ENCODE measurements at places on chromosomes 7 and 10.

DNA sequence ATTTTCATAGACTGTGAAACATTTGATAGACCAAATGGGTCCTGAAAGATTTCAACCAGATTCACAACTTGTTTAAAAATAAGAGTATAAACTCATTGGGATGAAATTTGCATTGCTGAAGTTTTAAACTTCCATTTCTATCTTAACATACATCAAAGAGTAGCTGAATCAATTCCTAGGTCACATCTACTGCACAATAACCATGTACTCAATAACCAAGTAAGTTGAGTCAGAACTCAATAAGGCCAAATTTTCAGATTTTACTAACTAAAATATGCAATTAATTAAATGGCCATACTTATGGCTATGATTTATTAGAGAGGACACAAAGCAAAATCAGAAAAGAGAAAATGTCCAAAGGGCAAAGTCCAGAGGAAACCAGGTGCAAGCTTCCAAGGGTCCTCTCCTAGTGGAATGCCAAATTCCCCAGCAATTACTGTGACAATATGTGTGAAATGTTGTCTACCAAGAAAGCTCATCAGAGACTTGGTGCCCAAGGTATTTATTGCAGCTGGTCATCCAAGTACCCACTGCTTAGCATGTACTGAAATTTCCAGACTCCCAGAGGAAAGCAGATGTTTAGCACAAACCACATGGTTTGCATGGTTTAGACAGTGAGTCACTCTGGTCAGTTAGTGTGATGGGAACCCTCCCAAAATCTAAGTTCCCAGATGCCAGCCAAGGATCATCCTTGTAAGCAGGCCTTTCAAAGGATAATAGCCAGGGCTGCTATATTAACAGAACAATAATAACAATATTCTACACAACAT, 238.9 kb downstream of the IPMK start:
- no peak for DNase-seq

GRCh38 chr7:37198906-37199485, 249.7 kb downstream of the ELMO1 start:
- peak; percentile 42 for DNase-seq

- no peak for DNase-seq
Observed at GRCh38 chr7:2955269-2955668, 88.4 kb downstream of the CARD11 start.

DNA sequence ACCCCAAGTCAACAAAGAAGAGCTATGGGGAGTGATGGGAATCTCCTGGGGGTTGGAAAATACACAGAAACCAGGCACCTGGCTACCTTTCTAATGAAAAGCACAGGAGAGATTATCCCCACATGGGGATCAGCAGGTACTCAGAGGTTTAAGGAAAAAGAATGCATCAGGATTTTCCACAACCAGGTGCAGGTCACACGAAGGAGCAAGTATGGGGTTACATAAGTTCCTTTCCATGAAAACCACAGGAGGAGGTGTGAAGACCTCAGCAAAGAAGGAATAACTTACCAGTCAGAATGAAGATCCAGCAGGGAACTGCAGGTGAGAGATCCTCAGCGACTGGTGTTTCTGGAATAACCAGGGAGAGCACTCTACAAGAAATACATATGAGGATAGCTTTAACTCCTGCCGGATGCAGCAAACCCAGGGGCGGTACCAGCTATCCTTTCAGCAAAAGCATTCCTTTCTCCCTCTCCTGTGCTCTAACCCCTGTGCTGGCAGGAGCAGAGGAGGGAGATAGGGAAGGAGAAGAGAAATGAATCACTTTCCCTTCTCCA, 116.7 kb upstream of the TMEM106B start:
- DNase-seq = no peak

- no peak for DNase-seq
Observed at GRCh38 chr7:123492485-123492884, 41.9 kb downstream of the IQUB start.

DNA sequence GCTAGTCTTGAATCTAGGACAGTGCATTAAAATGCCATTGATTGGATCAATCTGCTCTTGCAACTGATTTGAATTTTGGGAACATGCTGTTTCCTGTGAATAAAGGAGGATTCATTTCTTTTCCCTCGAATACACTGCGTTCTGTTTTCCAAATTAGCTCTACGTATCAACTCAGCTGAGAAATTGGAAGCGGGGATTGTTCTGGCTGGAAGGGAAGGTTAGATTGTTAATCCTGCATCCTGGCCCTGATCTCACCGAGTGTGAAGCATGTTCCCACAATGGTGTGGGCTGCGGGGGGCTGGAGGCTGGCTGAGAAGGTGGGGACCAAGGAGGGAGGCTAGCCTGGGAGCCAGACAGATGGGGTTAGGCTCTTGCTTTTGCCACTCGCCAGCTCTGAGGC, 17.6 kb downstream of the HTRA1 start:
- no peak for DNase-seq

DNA sequence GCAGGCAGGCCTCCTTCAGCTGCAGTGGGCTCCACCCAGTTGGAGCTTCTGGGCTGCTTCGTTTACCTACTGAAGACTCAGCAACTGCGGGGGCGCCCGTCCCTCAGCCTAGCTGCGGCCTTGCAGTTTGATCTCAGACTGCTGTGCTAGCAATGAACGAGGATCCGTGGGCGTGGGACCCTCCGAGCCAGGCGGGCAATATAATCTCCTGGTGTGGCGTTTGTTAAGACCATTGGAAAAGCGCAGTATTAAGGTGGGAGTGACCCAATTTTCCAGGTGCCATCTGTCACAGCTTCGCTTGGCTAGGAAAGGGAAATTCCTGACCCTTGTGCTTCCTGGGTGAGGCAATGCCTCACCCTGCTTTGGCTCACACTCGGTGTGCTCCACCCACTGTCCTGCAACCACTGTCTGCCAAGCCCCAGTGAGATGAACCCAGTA, 159.2 kb upstream of the FOXP2 start:
- DNase-seq = no peak

GRCh38 chr7:11231190-11231589, 257.5 kb downstream of the PHF14 start:
- no peak for DNase-seq

DNA sequence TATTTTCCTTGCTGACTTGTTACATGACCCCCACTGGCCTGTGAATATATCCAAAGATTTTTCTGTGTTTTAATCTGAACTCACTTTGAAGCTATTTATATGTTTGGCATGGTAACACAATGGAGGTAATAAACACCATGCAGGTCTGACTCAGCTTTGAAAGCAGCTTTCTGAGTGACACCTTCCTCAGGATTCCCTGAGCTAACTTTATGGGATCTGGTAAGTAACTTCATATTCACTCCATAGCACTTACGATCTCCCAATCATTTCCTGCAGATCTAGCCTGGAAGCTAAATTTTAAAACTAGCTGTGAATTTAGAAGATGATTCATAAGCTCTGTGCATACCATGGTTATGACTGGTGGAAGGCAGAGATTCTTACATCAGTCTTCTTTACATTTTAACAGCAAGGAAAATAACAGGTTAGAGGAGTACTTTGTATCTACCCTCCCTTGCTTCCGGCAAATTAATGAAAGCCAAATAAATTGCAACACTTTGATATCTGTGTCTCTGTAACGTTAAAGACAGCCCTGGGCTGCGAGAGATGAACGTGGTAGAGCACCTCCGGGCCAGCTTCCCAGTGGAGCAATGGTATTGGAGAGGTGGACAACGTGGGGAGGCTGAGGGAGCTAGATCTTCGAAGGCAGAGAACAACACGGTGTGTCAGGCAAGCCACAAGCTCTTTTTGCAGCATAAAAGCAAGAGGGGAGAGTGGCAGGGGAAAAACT, 170.2 kb upstream of the KLF14 start:
- no peak for DNase-seq

DNA sequence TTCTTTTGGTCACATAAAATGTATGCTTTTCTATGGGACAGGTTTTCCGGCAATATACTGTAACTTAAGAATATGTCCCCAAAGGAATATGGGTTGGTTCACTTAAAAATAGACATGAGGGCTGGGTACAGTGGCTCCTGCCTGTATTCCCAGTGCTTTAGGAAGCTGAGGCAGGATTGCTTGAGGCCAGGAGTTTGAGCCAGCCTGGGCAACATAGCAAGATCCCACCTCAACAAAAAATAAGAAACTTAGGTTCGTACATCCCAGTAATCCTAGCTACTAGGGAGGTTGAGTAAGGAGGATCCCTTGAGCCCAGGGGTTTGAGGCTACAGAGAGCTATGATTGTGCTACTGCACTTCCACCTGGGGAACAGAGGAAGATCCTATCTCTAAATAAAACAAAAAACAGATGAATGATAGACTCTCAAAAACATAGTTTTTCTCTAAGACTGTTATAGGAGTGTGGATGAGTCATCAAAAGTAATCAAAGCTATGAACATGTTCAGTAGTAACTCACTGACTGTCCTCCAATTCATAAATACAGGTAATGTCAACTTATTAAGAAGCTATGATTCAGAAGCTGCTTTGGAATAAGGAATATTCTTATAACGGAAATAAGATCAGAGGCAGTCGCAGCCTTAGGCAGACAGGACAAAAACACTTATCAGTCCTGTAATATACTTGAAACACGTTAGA, 2.6 kb upstream of the SEC31B start:
- DNase-seq = no peak

- no peak for DNase-seq
Observed at GRCh38 chr7:114916261-114916892, 5.5 kb upstream of the MDFIC start.

DNA sequence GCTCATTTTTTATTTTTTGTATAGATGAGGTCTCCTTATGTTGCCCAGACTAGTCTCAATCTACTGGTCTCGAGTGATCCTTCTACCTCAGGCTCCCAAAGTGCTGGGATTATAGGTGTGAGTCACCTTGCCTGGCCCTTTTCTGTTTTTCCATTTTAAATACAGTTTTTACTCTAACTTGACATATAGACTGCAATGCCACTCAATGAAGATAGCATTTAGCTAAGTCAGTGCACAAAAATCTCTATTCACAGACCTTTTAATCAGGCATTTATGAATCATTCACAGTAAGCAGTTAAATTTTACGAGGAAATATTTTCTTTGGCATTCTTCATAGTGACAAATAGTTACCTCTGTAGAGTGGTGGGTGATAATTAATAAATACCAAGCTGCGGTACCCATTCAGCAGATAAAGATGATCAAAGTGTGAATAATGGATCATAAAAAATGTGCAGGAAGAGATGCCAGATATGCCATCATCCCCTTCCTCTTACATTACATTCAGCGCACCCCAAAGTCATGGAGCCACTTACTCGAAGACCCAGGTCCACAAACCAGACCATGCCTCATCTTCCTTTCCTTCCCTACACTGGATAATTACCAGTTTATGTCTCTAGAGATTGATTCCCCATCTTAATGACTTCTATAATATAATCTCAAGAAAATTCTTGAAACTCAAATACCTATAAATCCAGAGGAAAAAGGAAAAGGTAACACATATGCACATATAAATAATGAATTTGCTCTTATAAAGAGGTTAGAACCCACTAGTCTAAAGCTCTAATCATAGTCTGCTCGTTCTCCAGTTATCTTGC, 56.0 kb downstream of the UBE2H start:
- DNase-seq = no peak

DNA sequence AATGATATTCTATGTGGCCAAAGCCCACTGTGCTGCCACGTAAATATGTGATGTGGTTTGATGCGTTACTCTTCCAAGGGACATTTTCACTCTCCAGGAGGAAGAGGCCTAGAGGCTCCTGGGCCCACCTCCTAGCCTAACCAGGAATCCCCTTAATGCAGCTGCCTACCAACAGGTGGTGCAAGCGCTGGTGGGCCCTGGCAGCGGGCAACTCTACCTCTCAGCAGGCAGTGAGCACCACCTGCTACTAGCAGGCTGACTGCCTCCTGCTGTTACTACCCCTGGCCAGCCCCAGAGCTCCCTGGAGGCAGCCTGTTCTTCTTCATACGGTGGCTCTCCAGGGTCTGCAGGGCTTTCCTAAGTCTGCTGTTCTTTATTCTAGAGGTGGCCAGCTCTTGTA, 62.8 kb downstream of the CDH23 start:
- no peak for DNase-seq

DNA sequence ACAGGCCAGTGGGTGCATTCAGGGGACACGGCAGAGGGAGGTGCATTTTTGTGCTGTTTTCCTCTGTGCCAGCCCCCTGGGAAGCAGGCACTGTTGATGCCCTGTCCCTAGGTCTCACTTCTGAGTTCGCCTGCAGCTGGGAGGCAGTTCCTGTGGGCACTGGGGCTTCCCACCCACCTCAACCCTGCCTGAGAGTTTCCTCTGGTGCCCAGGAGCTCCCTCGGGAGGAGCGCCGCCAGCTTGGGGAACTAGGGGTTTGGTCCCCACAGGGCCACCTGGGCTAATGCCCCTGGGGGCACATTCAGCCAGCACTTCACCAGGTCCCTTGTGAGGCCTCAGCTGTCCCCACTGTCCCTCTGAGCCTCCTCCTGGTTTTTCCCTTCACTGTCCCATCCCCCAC, 178.2 kb upstream of the RHEB start:
- no peak for DNase-seq

DNA sequence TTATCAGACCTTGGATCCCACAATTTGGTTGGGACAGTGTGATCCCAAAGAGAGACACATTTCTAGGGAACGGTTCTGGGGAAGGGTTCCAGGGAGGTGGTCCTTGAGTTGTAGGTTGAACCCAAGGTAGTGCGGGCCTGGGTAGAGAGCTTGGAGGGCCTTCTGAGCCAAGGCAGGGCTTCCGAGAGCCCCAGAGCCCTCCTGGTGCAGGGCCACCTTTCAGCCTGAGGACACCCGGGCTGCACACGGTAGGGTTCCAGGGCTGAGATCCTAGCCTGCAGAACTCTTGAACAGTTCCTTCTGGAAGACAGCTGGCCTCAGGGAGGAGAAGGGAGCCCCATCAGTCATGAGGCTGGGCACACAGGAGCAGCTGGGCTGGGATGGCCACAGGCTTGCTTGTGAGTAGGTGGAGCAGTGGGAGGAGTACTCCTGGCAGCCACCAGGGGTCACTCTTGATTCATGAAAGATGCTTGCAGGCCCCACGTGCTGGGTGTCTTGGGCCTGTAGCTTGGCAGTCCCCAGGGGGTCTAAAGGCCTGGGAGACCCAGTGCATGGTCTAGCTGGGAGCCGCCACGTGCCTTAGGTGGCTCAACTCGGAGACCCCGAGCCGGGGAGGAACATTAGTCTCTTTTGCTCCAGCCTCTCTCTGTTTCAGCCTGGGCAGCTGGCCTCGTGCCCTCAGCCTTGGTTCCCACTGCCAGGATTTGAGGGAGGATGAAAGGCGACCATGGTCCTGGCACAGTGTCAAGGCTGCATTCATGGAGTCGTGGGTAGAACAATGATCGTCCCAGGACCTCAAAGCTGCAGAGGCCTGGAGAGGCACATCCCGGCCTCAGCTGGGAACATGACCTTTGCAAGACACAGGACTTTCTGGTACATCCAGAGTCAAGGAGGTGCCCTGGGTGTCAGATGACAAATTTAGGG, 381.6 kb downstream of the TYW1 start:
- DNase-seq = no peak

DNA sequence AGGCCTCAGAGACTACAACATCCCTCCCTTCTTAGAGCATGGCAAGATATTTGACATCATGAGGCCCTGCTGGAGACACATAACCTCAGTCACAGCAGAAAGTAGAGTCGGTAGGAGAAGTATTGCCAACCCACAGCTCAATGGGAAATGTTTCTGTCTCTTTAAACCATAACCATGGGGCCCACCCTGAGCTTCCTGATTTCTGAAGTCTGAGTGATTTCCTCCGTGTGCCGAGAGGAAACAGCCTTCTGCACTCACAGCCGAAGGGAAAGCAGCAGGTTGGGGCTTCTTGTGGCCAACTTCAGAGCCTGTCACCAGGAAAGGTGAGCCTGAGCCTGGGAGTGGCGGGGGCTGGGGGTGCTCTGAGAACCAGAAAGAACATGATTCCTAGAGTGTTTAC, at the start of gene GIMAP1:
GIMAP1 (plus strand) TSS at position 246 of the 400 bp plus-strand sequence. CDS start 2,435 bp downstream, outside the sequence.
- DNase-seq = no peak

- DNase-seq = no peak
Observed at GRCh38 chr10:132449051-132449810, 52.2 kb downstream of the PWWP2B start.
